Mesenchymal stem cell (in vitro differentiated cells and primary cell): ENCODE measurements at places on chromosomes 12 and 14.
A peak's percentile ranks its signal among the peaks of the same experiment; 100 is the strongest.

DNA sequence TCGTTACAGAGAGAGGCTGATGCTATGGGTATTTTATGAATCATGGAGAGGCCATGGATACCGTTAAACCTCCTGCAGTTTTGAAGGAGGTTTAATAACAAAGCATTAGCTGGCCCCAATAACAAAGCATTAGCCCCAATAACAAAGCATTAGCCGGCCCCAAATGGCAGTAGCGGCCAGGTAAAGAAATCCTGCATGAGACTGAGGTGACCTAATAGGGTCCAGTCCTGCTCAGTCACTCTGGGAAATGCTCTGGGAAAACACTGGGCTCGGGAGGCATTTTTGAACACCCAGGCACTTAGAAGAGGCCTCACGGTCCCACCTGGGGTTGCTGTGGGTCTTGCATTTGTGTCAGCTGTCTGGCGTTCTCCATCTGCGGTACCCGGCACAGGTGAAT, 776 bp upstream of the RIN3 start:
- DNase-seq = peak; percentile 14

DNA sequence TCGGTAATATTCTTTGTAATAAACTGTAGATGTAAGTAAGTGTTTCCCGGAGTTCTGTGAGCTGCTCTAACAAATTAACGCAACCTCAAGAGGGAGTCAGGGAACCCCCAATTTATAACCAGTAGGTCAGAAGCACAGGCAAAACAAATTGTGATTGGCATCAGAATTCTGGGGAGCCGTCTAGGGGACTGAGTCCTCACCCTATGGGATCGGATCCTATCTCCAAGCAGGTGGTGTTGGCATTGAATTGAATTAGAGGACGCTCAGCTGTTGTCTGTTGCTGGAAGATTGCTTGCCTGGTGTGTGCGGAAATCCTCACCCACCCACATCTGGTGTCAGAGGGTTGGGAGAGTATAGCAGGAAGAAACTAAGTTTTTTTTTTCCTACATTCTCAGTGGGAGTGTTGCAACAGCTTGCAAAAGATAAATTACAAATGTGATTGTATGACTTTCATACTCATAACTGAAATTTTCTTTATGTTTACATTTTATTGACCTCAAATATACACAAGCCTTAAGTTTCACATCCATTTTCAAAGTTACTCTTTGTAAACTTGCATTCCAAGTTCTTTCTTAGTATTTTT, 5.5 kb downstream of the TMEM52B start:
- peak; percentile 80 for DNase-seq

DNA sequence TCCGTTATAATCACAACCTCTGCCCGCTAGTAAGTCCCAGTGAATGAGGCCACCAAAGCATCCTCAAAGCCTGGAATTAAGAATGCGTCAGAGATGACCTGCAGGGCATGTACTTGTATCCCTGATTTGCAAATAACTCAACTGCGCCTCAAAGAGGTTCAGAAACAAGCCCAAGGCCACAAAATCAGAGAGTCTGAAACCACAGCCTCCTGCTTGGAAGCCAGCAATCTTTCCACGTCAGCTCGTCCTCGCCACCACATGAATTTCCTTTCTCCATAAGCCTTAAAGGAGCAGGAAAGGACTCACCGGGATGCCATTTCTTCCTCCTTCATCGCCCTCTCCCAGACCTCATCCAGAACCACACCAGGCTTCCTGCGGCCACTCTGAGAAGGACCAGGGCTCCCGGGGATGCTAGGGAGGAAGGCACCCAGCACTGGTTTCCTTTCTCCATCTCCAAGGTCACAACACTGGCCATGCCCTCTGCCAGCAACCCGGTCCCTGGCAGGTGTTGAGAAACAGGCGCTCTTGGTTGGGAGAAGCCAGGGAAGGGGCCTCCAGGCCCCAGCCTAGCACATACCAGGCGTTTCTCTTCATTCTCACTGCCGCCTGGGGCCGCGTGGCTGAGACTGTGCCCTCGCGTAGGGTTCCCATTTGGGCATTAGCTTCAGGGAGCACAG, 191.2 kb upstream of the DIO3 start:
- DNase-seq = no peak

DNA sequence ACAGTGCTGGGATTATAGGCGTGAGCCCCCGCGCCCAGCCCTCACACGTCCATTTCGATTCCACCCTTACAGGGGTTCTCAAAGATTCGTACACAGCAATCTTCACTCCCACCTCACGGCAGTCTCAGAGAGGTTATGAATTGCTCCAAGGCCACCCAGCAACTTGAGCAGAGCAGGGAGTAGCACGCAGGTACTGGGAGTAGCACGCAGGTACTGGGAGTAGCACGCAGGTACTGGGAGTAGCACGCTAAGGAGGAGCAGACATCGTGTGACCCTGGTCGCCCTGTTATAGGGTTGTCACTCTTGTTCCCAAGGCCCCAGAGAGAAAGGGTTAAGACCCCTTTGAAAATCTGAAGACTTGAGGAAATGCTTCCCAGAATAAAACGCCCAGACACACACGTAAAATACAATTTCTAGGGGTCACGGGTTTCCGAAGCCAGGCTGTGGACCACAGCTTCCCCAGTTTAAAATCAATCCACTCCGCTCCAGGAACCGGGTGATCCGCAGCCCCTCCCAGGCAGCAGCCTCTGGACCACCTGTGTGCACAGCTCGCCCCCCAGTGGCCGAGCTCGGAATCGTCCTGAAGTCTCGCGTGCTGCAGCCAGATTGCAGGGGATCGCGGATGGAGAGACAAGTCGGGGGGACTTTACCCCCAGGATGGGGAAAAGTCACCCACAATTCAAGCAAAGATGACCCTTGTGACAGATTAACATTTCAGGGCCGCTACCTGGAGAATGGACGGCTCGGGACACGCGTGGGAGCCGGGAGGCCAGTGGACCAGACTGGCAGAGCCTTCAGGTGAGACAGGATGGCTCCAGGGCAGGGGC, 92.0 kb downstream of the SCARB1 start:
- peak; percentile 68 for DNase-seq

DNA sequence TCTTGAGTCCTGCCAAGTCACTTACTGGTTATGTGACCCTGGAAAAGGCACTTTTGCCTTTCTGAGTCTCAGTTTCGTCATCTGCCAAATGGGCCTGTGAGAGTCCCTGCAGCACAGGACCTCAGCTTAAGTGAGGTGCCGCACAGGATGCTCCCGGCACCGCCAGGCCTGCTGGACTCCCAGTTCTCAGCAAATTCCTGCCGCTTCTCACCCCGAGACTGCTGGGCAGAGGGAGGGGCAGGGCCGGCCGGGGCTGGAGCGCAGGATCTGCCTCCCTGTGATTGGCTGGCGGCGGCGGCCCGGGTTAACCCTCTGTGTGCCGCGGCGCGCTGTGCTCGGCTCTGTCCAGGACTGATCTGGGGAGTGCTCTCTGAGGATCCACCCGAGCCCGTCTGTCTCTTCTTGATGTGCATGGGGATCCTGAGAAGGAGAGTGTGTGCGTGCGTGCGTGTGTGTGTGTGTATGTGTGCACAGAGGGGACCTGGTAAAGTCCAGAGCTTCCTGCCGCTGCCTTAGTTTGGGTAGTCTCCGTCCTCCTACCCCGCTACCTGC, 8.6 kb downstream of the SETD1B start:
- DNase-seq = peak; percentile 83

- no peak for DNase-seq
These were observed 124.6 kb downstream of the ERC1 start for GRCh38 chr12:1115484-1116231.

DNA sequence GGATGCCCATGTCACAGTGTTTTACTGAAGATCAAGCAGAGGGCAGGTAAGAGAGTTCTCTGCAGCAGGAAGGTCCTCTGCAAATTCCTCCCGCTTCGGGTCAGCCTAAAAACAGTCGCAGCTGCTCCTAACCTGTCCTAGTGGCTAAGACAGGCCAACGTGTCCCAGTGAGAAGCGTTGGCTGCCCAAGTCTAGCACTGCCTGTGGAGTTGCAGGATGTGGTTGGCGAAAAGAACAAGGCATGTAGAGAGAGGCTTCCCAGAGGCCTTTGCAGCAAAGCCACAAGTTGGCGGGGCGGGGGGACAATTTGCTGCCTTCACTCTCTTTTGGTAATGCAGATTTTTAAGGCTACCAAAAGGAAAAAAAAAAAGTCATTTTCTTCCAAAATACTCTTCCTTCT, 340.1 kb downstream of the BCL11B start:
- no peak for DNase-seq

DNA sequence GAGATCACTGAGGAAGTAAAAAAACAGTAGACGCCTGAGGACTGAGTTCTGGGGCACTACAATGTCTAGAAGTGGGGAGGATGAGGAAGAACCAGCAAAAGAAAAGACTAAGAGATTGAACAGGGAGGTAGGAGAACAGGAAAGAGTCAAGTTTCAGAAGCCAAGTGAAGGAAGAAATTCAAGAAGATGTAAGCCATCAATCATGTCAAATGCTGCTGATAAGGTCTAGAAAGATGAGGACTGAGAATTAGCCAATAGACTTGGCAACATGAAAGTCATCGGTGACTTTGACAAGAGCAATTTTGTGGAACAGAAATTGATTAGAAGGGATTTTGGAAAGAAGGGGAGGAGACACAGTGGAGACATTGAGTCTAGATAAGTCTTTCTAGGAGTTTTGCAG, 54.8 kb upstream of the CRY1 start:
- DNase-seq = no peak

GRCh38 chr12:55927588-55928502, at the start of gene PYM1:
Gene PYM1, minus strand, starts transcription at chr12:55927894. Its CDS starts 133 bp downstream, at chr12:55927761.
- peak; percentile 80 for DNase-seq

DNA sequence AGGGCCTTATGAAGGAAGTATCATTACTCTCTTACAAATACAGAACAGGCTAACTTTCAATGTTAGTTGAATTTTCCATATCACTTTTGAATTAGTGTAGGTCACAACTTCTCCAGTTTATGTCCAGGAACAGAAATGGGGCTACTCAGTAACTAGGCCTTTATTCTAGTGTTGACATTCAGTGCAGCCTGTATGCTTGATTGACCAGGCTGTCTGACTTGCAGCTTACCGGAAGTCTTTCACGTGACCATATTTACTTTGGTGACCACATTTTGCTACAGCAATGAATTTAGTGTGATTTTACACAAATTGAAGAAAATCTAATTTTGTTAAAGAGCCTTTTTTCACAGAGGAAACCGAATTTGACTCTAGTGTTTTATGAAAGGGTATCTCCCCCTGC, 12.4 kb downstream of the MTERF2 start:
- no peak for DNase-seq

GRCh38 chr12:91717804-91718203, 427.8 kb downstream of the BTG1 start:
- no peak for DNase-seq

DNA sequence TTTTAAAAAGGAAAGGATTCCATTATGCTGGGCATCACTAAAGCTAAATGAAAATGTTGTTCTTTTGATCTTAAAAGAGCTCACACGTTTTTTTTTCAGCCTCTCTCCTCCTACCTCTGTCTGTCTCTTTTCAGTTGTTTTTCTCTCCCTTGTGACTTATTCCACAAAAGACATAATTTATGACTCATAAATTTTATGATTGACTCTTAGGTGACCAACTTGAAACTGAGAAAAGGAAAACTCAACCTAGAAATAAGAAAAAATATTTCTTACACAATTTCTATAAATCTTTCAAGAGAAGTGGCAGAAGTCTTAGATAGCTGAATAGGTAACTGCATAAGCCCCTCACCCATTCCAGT, 227.7 kb upstream of the DDHD1 start:
- DNase-seq = no peak

GRCh38 chr12:11761869-11762567, 112.5 kb downstream of the ETV6 start:
- no peak for DNase-seq

DNA sequence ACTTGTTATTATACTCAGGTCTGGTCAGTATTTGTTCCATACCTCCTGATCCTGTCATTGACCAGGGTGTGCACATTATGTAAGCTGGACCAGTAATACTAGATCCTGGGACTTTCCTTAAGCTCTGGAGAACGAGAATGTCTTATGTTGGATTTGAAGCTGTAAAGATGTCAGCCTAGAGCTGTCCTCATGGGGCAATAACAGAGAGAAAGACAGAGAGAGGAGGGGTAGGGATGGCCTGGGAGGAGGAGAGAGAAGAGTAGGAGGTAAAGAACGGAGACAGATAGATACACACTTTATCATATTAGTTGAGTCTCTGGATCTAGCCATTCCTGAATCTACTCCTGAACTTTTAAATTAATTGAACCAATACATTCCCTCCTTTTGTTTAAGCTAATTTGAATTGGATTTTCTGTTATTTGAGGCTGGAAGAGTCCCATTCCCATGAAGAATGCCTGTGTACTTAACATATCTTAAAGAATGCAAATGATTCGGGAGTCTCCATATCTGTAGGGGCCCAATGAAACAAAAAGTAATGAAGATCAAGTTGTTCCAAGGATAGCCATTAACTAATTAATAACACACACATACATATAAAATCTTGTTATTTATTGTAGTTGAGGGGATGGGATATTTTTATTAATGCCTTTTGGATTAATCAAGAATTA, 55.9 kb downstream of the PLEKHA5 start:
- no peak for DNase-seq

GRCh38 chr12:11877102-11877826, 193.5 kb upstream of the BCL2L14 start:
- DNase-seq = no peak

DNA sequence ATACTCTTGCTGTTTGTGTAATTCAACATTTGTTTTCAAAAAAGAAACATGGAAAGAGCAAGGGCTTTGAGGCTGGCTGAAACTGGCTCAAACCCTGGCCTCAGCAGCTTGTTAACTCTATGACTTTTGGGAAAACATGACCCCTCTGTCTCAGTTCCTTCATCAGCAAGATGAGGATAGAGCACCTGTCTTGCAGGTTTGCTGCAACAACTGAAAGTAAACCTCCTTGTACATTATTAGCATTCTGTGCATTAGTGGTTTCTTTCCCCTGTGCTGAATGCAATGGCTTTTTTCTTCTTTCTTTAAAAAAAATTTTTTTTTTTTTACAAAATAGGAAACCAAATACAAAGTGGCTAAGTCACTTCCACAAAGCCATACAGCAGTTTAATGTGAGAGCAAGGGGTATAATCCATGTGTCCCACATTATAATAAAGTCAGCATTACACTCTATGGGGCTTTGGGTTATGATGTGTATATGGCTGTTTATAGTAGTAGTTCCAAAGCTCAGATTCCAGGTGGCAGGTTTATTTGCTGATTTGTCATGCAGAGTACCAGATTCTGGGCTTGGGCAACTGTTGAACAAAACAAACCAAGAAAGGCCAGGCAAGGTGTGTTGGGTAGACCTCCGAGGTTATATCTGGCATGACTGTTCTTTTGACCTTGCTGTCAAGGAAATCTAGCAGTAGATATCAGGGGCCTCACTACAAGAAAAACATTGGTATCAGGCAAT, 194.5 kb upstream of the CNOT2 start:
- no peak for DNase-seq

- DNase-seq = no peak
These were observed 269.2 kb downstream of the CCDC91 start for GRCh38 chr12:28459481-28459880.

- DNase-seq = peak; percentile 43
These were observed 2.5 kb downstream of the LTBR start for GRCh38 chr12:6386491-6386890.
